IPS DF 6.9 (cell line): ENCODE measurements at places on chromosomes 1 and 21.

DNA sequence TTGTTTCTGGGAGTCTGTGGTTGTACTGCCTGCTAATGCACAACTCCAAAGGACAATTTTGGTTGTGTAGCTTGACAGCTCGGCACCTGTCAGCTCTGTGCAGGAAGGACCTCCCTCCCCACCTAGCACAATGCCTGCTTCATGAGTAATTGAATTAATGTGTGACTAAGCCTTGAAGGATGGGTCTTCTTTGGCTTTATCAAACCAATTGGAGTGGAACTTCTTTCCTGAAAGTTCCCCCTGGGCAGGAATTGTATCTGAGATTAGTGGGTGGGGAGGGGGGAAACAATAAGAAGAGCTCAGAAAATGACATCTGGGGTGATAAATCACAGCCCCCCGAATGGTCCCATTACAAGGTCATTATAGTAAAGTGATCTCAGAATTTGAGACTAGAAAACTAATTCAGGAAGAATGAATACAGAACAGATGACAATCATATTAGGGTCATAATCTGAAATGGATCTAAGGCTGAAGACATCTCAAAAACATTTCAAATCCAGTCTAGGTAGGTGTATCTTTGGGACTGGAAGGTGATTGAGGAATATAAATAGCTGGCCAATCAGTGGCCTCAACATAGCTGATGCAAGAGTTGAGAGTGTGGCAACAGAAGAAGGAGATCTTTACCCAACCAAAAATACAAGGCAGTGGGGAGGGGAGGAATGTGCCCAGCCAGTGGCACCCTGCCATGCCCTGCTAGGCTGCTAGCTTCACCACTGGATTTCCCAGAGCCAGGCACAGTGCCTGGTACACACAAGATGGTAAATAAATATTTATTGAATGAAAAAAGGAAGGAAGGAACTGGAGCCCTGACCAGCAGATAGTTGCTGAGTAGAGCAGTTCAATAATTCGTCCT, 10.1 kb upstream of the SESN2 start:
- no peak for DNase-seq

- DNase-seq, result no peak
These were observed 325.2 kb downstream of the DUSP10 start for GRCh38 chr1:221416723-221417122.

GRCh38 chr1:211654838-211655787, 20.3 kb downstream of the NEK2 start:
- DNase-seq, result peak; percentile 72

GRCh38 chr1:52706941-52707926, 9.1 kb upstream of the COA7 start:
- DNase-seq, result no peak

GRCh38 chr1:158185770-158186169, 5.1 kb downstream of the CD1D start:
- DNase-seq, result no peak

- no peak for DNase-seq
These were observed 251.0 kb downstream of the RHOU start for GRCh38 chr1:228986093-228986904.

- no peak for DNase-seq
These were observed 12.4 kb downstream of the SLC2A7 start for GRCh38 chr1:9013819-9014218.

GRCh38 chr1:210475321-210475720, 146.6 kb downstream of the HHAT start:
- no peak for DNase-seq

DNA sequence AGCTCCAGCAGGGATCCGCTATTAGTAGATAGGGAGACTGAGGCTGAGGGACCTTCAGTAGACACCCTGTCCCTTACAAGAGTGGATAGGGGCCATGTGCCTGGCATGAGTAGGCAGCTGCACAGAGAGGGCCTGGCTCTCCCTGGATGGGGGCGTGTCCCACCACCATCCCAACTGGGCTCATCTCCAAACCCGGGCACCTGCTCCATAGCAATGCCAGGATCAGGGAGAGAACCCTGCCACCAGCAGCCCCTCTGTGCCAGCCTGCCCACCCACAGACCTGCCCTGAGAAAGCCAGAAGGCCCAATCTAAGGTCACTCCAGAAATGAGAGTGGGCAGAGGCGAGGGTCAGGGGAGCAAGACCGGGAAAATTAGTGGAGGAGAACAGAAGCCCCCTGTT, 121.3 kb downstream of the GRIK3 start:
- no peak for DNase-seq

DNA sequence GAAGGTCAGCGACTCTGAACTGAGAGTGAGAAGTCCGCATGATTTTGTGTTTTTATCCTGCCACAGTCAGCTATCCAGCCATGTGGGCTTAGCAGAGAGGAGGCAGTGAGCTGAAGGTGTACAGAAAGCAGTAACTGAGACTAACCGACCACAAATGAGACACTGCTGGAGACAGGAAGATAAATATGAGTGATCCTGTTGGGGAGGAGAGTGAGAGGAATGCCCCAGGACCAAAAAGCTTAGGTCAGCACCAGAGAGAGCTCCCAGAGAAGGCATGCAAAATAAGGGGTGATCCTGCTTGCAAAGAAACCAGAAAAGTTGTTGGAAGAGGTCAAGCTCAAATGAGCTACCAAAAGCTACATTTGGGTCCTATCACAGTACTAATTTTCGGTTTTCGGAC, 63.7 kb downstream of the HLCS start:
- no peak for DNase-seq

DNA sequence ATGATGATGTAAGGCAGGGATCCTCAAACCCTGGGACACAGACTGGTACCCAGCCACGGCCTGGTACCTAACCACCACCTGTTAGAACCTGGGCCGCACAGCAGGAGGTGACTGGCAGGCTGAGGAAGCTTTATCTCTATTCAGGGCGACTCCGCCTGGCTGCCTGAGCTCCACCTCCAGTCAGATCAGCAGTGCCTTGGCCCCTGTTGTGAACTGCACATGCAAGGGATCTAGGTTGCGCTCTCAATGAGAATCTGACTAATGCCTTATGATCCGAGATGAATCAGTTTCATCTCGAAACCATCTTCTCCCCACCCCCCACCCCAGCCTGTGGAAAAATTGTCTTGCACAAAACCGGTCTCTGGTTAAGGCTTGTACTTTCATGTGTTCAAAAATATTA, 4.2 kb downstream of the RNPC3 start:
- no peak for DNase-seq

DNA sequence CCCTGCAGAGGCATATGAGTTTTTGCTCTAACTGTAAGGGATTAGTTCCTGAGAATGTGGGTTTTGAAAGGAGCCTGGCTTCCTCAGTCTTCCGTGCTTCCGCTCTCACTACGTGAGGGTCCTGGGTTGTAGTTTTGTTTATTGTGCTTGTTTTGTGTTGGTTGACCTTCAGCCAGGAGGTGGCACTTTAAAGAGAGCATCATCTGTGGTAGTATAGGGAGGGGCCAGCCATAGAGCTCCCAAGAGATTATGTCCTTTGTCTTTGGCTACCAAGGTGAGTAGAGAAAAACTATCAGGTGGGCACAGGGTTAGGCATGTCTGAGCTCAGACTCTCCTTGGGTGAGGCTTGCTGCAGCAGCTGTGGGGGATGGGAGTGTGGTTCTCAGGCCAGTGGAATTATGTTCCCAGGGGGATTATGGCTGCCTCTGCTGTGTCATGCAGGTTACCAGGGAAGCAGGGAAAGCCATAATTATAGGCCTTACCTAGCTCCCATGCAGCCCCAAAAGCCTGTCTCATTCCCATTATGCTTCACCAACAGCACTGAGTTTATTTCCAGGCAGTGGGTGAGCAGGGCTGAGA, 23.5 kb downstream of the CYP4B1 start:
- no peak for DNase-seq

- DNase-seq, result no peak
These were observed 76.8 kb upstream of the ZNF281 start for GRCh38 chr1:200486634-200487033.

DNA sequence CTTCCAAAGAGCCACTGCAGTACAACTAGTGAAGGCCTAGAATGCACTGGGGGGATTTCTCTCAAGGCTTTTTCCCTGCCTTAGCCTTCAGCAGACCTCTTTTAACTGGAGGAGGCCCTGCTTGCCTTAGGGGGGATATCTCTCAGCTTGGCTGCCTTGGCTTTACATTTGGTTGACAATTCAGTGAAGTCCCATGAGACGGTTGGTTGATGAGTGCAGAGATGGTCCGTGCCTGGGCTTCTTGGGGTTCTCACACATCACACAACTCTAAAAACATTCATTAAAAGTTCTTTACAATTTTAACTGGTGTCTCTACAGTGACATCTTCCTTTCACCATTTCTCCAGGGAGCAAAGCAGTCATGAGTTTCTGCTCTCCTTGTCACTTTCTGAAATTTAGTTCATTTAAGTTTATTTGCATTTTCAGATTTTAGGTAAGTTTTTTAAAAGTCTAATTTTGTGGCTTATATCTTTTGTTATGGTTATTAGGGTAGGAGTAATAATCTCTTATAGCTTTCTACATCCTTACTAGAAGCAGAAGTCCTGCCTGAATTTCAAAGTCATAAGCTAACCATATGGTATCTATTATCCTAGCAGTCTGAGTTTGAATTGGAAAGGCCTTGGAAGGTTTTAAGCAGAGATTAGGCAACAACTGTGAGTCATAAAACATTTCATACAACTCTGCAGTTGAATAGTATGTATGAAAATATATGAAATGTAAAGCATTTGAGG, 487.6 kb downstream of the DPYD start:
- no peak for DNase-seq

DNA sequence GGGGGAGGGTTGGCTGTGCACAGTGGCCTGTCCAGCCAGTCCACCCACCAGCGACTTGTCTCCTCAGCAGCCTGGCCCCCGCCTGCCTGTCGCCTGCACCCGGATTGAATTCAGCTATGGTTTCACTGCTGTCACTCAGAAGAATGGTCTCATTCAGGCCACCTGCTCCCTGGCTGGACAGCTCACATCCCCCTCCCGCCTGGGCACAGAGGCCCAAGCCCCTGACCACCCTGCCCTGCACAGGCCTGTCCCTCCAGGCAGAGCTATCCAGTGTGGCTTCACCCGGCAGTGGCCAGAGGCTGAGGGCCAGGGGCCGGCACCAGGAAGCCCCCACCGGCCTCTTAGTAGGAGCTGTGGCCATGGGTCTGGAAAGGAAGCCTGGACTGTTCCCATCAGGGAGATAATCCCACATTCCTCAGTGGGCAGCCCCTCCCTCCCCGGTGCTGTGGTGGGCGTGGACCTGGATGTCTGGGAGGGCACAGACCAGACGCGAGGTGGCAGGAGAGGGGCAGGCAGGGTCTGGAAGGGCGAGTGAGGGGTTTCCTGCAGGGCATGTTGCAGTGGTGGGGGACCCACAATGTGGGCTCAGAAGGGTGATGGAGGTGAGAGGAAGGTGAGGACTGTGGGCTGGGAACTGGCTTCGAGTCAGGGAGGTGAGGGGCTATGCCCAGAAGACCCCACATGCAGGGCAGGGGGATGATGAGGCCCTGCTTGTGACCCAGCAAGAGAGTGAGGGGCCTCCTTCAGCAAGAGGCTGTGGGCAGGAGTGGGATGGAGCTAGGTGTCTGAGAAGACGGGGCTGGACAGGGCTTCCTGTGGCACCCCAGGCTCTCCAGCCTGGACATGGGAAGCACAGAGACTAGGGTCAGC, 30.4 kb downstream of the WNT9A start:
- no peak for DNase-seq

DNA sequence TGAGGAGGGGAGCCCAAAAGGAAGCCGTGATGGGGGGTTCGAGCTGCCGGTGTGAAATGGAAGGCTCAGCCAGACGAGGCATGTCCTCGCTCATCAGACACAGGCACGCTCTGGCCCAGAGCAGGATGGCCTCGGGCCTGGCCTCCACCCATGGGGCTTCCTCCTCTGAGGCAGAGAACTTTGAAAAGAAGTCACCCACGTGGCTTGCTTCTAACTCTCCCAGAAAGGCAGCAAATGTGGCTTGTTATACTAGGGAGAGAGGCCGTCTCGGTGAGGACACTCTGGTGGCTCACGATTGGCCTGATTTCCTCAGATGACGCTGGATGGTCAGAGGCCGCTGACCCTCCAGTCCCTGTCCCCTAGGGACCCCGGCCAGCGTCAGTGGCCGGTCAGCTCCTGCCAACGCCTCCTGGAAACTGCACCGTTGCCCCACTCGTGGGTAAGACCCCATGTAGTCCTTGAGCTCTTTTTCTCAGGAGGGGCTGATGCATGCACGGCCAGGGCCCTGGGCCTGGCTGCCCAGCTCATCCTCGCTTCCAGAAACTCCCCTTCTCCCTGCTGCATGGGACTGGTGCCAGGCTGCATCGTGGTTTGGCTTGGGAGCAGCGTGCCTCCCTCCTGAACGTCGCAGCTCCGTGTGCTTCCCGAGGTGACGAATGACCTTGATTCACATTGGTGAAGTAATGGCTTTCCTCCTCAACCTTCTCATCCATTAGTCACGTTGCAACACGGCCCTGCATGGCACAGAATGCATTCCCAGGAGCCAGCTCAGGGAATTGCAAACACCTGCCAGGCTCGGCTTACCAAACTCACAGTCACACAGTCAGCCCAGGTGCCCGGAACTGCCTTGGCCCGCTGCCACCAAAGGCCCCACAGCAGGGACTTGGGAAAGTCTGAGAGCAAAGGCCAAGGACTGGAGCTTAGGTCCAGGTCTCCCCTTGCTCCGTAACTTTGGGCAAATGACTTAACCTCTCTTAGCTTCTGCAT, 58.8 kb downstream of the TOMM20 start:
- no peak for DNase-seq

- DNase-seq, result no peak
These were observed 8.8 kb upstream of the FABP3 start for GRCh38 chr1:31381394-31382294.

DNA sequence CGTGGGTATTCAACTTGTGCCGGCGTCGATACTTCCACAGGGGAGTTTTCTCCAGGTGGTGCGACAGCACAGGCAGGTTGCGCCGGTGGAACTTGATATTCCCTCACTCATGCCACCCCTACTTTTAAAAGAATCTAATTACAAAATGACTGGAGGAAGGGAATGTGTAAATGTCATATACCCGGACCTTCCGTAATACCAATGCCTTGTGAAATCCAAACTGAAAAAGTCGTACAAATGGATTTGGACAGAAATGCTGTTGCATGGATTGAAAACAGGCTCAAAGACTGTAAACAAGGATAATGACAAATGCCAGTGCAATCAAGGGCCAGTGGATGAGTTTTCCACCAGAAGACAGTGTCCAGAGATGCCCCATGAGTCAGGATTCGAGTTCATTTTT, 235.3 kb upstream of the USP25 start:
- no peak for DNase-seq

GRCh38 chr1:44884746-44885145, 41.7 kb upstream of the PTCH2 start:
- DNase-seq, result no peak

DNA sequence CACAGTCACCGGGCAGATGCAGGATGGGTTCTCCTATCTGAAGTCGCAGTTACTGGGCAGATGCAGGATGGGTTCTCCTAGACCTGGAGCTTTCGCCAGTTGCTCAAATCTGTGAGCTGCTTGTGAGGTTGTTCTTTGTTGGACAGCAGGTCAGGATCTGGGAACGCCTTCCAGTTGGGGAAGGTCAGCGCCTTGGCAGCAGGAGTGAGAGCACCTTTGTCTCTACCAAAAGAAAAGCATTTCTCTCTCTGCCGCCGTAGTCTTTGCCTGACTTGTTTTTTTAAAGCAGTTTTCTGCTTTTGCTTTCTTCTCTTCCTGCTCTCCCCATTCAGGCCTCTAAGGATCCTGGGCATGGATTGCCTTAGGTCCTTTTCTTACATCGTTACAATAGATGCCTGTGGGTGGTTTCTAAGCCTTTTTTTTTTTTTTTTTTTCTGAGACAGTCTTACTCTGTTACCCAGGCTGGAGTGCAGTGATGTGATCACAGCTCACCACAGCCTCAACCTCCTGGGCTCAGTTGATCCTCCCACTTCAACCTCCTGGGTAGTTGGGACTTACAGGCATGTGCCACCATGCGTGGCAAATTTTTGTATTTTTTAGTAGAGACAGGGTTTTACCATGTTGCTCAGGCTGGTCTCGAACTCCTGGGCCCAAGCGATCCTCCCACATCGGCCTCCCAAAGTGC, 15.7 kb downstream of the PEX14 start:
- DNase-seq, result no peak
